ENCODE measurements at places on chromosomes 2 and 18.

DNA sequence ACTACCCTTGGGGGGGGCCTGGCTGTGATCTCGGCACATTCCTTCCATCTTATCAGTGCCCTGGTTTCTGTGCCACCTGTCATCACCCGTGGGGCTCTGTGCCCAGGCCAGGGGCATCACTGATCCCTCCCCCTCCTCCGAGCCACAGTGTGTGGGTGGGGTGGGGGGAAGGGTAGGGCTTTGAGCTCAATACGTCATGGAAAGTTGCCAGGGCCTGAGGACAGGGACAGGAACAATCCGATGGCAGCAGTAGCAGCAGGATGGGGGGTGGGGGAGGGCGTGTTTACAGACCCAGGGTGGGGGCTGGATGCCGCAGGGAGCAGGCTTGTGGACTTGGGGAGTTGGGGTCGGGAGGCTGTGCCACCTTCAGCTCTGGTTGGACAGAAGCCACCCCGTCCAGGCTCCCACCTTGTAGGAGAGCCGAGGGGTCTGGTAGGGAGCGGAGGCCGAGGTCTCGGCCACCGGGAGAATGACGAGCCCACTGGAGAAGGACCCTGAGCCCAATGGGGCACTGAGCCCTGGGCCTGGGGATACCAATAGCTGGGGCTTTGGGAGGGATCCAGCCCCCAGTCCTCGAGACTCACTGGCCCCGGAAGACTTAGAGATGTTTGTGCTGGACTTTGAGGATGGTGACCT is 3.5 kb downstream of the SLC4A3 start:
- DNase-seq, result no peak

- no peak for DNase-seq
Observed at GRCh38 chr2:141528990-141529389, 601.8 kb downstream of the LRP1B start.

GRCh38 chr18:28115149-28115550 is 61.8 kb downstream of the CDH2 start:
- peak; percentile 4 for DNase-seq

DNA sequence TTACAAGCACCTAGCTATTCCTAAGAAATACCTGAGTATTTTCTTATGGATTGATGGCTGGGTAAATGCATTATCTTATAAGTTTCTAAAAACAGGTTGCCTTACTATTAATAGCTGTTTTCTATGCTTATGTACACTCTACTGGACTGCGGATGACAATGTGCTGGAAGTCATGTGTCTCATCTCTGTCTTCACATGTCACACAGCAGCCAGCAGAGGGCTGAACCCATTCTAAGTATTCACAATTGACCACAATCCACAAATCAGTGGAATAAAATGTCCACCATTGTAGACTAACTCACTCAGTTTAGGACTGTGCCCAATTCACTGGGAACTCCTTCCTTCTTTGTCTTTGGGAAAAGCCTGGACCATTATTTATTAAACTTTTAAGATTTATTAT is 371.2 kb downstream of the INSIG2 start:
- no peak for DNase-seq

GRCh38 chr2:186984966-186985365 is 136.0 kb upstream of the ZSWIM2 start:
- no peak for DNase-seq

DNA sequence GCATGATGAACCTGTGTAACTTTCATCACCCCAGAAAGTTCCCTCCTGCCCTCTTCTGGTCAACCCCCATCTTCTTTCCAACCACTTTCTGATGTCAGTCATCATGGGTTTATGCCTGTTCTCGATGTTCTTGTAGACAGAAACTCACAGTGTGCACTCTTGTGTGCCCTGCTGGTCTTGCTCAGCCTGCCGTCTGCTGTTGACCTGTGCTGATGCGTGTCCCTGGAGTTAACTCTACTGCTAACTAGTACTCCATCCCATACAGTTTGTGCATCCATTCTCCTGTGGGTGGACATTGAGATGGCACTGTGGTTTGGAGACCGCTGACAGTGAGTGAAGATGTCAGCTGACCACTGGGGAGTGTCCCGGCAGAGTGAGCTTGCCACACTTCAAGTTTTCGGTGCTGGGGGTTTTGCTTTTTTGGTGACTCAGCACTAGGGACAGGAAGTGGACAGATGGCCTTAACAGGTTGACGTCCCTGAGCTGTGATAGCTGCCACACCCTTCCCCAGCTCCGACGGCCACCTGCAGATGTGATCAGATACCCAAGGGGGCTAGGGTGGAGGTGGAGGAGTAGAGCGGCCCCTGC is 14.8 kb downstream of the KLHL29 start:
- peak; percentile 46 for DNase-seq

DNA sequence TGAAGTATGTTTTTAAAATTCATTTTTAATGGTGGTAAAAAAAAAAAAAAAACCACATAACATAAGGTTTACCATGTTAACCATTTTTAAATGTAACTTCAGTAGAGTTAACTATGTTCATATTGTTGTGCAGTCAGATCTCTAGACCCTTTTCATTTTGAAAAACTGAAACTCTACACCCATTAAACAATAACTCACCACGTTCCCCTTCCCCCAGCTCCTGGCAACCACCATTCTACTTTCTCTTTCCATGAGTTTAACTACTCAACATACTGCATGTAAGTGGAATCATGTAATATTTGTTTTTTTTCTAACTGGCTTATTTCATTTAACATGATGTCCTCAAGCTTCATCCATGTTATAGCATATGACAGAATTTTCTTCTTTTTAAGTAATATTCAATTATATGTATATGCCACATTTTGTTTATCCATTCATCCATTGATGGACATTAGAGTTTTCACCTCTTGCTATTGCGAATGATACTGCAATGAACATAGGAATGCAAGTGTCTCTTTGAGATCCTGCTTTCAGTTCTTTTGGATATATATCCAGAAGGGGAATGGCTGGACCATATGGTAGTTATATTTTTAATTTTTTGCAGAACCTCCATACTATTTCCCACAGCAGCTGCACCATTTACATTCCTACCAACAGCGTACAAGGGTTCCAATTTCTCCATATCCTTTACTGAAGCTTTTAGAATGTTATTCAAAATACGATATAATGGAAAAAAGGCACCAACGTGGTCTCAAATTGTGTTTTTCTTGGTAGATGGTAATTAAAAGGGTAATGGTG is 91.0 kb downstream of the SPTBN1 start:
- DNase-seq, result no peak

DNA sequence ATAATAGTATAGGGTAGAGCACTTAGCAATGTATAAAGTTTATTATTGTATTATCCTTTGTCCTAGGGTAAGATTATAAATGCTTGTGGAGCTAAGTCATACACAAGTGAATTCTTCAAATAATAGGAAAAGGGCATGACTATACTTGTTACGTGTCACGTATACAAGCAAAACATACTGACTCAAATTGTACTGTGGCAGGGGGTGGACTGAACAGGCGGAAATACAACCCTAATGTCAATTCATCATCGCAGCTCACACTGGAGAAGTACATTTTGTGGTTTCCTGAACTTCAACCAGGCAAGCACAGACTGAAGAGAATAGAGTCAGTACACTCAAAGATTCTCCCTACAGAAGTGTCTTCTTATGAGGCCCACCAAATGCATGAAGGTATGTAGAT is 201.0 kb downstream of the MBD2 start:
- DNase-seq, result no peak

DNA sequence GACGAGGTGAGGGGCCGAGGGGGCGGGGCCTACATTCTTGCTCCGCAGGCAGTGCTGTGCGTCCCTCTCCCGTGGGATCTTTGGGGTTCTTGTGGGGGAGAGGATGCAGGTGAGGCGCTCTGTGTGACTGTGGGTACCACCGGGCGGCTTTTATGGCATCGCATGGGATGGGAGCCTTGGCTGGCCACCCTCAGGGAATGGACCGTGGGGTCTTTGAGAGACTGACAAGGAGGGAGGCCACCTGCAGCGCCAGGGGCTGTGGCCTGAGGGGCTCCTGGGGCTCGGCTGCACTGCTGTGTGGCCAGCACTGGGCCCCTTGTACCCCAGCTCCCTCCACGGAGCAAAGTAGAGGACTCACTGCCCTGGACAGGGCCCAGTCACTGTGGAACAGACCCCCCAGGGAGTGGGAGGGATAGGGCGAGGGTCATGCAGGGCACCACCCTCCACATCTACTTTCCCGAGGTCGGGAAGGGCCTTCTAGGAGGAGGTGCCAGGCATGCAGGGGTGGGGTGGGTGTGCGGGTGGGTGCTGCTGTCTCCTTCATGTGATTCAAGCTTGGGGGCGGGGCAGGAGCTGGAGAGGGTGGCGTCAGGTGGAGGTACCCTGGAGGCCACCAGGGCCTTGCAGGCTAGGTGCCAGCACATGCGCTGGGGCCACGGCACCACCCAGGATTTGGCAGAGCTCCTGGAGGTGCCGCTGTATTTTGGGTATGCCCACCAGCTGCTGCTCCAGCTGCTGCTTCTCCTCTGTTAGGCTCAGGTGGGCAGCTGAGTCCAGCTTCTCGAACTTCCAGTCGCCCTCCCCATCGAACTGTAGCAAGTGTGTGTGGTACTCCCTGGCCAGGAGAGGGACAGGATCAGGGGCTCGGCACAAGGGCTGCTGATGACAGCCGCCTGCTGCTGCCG is 1072.4 kb downstream of the RPIA start:
- DNase-seq, result no peak

GRCh38 chr2:43006834-43007543 is 214.6 kb upstream of the HAAO start:
- no peak for DNase-seq

DNA sequence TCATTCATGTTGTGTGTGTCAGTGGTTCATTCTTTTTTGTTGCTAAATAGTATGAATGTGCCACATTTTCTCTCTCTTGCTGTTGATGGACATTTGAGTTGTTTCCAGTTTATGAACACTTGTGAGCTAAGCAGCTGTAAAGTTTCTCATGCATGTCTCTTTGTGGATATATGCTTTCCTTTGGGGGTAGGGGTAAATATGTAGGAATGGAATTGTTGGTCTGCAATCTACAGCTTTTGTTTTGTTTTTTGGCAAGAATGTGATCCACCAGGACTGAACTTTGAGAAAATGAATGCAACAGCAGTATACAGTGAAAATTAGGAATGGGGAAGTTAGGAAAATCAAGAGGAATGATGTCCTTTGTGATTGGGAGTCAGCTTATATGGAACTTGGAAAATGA is 226.3 kb downstream of the CDCA7 start:
- no peak for DNase-seq

- DNase-seq, result no peak
Observed at GRCh38 chr2:9178904-9179571, 27.6 kb upstream of the ASAP2 start.

DNA sequence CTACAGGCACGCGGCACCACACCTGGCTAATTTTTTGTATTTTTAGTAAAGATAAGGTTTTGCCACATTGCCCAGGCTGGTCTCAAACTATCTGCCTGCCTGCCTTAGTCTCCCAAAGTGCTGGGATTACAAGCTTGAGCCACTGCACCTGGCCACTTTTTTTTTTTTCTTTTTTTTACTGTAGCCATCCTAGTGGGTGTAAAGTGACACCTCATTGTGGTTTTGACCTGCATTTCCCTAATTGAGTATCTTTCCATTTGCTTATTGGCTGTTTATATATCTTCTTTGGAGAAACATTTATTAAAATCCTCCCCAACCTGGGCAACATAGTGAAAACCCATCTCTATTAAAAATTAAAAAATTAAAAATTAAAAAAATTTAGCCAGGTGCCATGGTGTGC is 12.0 kb downstream of the PCBP1 start:
- no peak for DNase-seq

DNA sequence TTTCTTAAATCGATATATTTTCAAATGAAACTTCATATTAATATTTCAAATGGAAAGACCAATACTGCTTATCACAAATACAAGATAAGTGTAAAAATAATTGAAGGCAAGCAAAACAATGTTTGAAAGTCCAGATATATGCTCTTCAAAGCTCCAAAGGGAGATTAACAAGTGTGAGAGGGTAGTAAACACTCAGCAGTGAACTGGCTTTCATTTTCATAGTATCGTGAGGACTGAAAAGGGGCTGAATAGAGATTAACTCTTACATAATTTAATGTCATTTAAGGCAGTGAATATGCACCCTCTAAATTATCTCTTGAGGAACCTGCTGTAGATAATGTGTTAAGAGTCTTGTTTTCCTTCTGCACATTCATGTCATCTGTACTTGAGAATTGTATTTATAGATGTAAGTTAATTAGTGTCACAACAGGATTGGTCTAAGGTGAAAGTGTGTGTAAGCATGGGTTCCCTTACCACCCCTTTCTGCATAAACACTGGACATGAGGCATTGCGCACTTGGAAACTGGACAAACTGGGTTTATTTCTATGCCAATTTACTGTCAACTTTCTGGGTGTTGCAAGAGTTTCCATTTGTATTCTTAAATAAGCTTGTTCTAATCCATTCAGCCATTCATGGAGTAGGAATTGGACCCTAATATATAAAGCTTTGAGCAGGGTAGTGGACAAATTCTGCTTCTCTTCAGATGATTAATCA is 76.7 kb upstream of the SESTD1 start:
- DNase-seq, result no peak

- no peak for DNase-seq
Observed at GRCh38 chr2:9663008-9663879, 32.4 kb upstream of the YWHAQ start.

All from suppressor macrophage treated with lipopolysaccharide for 1 hour (primary cell).